Spinal cord (tissue), 10 donors: ENCODE measurements at places on chromosomes 13 and 19. TPM values are rescaled to one million over a fixed set of nuclear protein-coding genes. Genes with fewer than 3 reads are reported as not detected.

DNA sequence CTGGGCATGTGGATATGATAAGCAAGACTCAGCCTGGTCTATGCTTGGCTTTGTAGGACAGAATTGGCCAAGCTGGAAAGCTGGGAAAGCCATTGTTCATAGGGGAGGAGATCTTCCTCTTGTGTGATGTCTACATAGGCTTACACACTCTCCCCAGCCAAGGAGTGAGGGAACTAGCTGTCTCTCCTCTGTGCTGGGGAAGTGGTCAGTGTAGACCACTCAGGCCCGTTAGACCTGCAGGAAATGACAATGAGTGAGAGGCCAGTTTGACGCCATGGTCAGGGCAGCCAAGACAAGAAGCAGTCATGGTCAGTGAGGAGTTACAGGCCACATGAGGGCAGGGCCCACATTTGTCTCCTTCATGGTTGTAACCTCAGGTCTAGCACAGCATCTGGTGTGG lies 159.1 kb upstream of the KL start:
- no peak overlapping the region for H3K4me3 ChIP-seq
- DNase-seq, result no peak
- H3K4me1 ChIP-seq, result no peaks in the 10 kb centered on the region
- H3K27ac ChIP-seq, result no peak overlapping the region

- no peak overlapping the region for H3K4me3 ChIP-seq
- peaks cover 77% of the 10 kb centered on the region for H3K4me1 ChIP-seq
- H3K27ac ChIP-seq, result no peak overlapping the region
Observed at GRCh38 chr19:19209372-19209771, 2.4 kb upstream of the NCAN start.

The CYP4F8 gene
- total RNA-seq, result not detected

DNA sequence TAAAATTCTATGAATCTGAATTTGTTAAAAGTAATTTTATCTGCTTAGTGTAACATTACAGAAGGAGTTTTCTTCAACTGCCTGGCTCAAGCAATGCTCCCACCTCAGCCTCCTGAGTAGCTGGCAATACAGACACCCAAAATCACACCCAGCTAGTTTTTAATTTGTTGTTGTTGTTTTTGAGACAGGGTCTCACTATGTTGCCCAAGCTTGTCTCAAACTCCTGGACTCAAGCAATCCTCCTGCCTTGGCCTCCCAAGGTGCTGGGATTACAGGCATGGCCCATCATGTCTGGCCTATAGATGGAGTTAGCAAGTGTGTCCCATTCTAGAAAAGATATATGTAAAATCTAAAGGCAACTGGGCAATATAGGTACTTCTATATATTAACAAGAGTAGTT lies 1580.4 kb upstream of the PRR20A start:
- no peaks in the 10 kb centered on the region for H3K27me3 ChIP-seq
- DNase-seq, result no peak
- no peaks in the 10 kb centered on the region for H3K36me3 ChIP-seq
- no peak overlapping the region for H3K4me3 ChIP-seq

GRCh38 chr13:80716610-80717081 lies 375.7 kb upstream of the SPRY2 start:
- H3K27me3 ChIP-seq, result no peaks in the 10 kb centered on the region
- H3K4me3 ChIP-seq, result no peak overlapping the region
- no peak overlapping the region for H3K27ac ChIP-seq
- H3K4me1 ChIP-seq, result no peaks in the 10 kb centered on the region
- H3K36me3 ChIP-seq, result no peaks in the 10 kb centered on the region

The SBSN gene
- not detected for total RNA-seq

DNA sequence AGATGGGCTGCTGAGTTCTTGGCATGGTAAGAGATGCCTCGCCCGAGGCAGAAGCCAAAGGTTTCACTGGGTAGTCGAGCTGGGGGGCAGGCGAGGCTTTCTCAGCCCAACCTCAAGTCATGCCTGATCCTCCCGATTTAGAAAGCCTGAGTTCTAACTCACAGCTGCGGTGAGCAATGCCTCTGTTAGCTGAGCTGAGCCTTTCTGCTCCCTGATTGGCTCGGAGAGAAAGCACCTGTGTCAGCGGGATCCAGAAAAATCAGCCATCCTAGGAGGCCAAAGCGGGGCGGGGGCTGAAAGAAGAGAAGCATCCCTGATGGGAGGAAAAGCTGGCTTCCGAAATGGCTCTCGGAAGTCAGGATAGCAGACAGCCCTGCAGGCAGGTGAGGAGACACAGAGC lies 44.7 kb downstream of the CACNA1A start:
- H3K4me1 ChIP-seq, result peaks cover 28% of the 10 kb centered on the region
- no peaks in the 10 kb centered on the region for H3K27me3 ChIP-seq
- H3K36me3 ChIP-seq, result peaks cover 3% of the 10 kb centered on the region
- no peak overlapping the region for H3K4me3 ChIP-seq

DNA sequence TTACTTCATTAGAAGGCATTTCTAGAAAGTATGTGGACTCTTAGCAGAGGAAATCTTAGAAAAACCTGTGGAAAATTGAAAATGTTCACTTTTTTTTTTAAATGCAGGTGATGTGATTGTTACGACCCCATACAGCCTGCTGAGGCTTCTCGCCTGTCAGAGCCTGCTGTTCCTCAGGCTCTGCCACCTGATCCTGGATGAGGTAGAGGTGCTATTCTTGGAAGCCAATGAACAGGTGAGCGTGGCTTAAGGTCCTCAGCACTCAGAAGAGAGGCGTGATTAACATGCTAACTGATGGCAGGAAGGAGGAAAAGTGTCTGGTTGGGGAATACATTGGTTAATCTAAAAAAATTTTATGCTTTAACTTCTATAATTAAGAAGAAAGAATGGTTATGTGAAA lies 71.4 kb downstream of the SLC7A9 start:
- no peaks in the 10 kb centered on the region for H3K36me3 ChIP-seq
- H3K27ac ChIP-seq, result no peak overlapping the region
- no peak for DNase-seq
- H3K4me1 ChIP-seq, result no peaks in the 10 kb centered on the region
- no peak overlapping the region for H3K4me3 ChIP-seq

DNA sequence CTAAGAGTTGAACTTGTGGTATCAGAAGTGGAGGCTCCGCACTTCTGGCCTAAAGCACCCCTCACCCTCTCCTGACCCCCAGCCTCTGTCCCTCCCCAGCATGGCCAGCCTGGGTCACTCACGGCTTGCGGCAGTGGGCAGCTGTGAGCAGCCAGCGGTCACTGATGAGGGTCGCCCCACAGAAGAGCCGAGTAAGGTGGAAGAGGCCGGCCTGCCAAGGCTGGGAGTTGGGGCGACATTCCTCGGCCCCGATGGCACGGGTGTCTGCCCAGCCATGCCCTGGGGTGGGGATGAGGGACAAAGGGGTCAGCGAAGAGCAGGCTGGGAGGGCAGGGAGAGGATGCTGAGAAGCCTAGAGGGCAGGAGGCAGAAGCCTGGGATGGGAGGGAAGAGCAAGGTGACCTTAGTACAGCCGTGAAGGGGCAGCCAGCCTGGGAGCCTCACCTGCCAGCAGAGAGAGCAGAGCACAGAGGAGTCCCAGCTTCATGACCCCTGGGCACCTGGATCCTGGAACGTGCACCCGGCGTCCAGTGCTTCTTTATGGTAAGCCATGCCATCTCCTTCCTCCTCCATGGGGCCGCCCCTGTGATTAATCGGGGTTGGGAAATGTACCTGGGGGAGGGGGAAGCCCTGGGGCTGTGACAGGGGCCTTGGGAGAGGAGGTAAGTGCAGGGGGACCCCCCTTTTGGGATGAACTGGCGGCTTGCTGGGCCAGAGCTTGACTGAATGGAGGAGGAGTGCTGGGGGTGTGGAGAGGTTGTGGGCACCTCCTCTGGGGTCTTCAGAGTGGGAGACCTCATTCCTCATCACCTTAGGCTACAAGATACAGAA lies 7.9 kb upstream of the KLK8 start:
- DNase-seq, result no peak
- H3K36me3 ChIP-seq, result no peaks in the 10 kb centered on the region
- no peak overlapping the region for H3K27ac ChIP-seq
- H3K4me3 ChIP-seq, result no peak overlapping the region
- H3K4me1 ChIP-seq, result no peaks in the 10 kb centered on the region

The NBEA gene
- 39.1 TPM for total RNA-seq

The CLPTM1 gene
- 64.3 TPM for total RNA-seq

GRCh38 chr19:43480574-43480973 lies 15.2 kb upstream of the LYPD3 start:
- no peaks in the 10 kb centered on the region for H3K27me3 ChIP-seq
- H3K36me3 ChIP-seq, result peaks cover 3% of the 10 kb centered on the region
- peaks cover 4% of the 10 kb centered on the region for H3K4me1 ChIP-seq
- H3K4me3 ChIP-seq, result no peak overlapping the region
- no peak for DNase-seq
- H3K27ac ChIP-seq, result no peak overlapping the region

- H3K4me3 ChIP-seq, result no peak overlapping the region
- H3K4me1 ChIP-seq, result no peaks in the 10 kb centered on the region
- H3K36me3 ChIP-seq, result no peaks in the 10 kb centered on the region
- no peak for DNase-seq
Observed at GRCh38 chr19:51123381-51123800, 1.3 kb upstream of the SIGLEC9 start.

The APLP1 gene
- total RNA-seq, result 237 TPM

The HIF3A gene
- 54.9 TPM for total RNA-seq

GRCh38 chr19:15251010-15251748 lies 18.9 kb upstream of the EPHX3 start:
- H3K27ac ChIP-seq, result peak overlapping the region; percentile 78
- no peaks in the 10 kb centered on the region for H3K27me3 ChIP-seq
- DNase-seq, result no peak
- peaks cover 87% of the 10 kb centered on the region for H3K36me3 ChIP-seq
- no peak overlapping the region for H3K4me3 ChIP-seq
- peaks cover 83% of the 10 kb centered on the region for H3K4me1 ChIP-seq

DNA sequence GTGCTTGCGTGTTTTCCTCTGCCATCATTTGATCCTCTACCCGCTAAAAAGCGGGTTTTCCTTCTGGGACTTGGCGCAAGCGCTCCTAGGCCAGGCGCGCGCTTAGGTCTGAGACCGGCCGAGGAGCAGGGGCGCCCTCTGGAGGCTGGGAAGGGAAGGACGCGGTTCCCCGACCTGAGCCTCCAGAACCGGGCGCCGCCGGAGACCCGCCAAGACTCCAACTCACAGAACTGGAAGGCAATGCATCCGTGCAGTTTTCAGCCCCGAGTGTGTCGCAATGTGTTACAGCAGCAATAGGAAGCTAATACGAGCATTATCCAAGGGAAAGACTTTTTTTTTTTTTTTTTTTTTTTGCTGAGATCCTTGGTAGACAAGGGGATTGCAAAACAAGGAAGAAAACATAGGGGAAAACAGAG lies 190.9 kb downstream of the COL4A1 start:
- H3K27ac ChIP-seq, result no peak overlapping the region
- H3K27me3 ChIP-seq, result peaks cover 3% of the 10 kb centered on the region
- no peaks in the 10 kb centered on the region for H3K36me3 ChIP-seq
- H3K4me3 ChIP-seq, result no peak overlapping the region
- peaks cover 10% of the 10 kb centered on the region for H3K4me1 ChIP-seq

- H3K27me3 ChIP-seq, result no peaks in the 10 kb centered on the region
- no peak for DNase-seq
- no peak overlapping the region for H3K27ac ChIP-seq
- H3K4me1 ChIP-seq, result peaks cover 14% of the 10 kb centered on the region
- no peak overlapping the region for H3K4me3 ChIP-seq
- H3K36me3 ChIP-seq, result no peaks in the 10 kb centered on the region
Observed at GRCh38 chr19:38614289-38614688, 3.5 kb downstream of the MAP4K1 start.

DNA sequence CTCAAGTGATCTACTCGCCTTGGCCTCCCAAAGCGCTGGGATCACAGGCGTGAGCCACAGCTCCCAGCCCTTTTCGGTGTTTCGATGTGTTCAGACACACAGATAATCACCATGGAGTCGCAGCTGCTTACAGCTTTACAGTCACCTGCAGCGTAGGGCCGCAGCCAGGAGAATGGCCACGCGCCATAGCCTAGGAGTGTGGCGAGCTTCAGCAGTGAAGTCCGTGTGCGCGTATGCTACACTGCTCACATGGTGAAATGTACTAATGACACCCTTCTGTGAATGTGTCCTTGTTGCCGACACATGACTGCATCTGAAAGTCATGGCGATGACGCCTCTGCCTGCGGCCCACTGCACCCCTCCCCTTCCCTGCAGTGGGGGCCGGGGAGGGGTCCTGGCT lies 23.6 kb downstream of the AP3D1 start:
- H3K4me3 ChIP-seq, result no peak overlapping the region
- no peaks in the 10 kb centered on the region for H3K27me3 ChIP-seq
- H3K4me1 ChIP-seq, result no peaks in the 10 kb centered on the region
- peaks cover 86% of the 10 kb centered on the region for H3K36me3 ChIP-seq
- no peak overlapping the region for H3K27ac ChIP-seq

GRCh38 chr13:24218977-24219376 lies 58.5 kb downstream of the SPATA13 start:
- no peak for DNase-seq
- H3K27me3 ChIP-seq, result no peaks in the 10 kb centered on the region
- H3K36me3 ChIP-seq, result peaks cover 15% of the 10 kb centered on the region
- peak overlapping the region; percentile 78 for H3K27ac ChIP-seq

GRCh38 chr19:16345457-16345856 lies 20.8 kb downstream of the KLF2 start:
- H3K36me3 ChIP-seq, result peaks cover 4% of the 10 kb centered on the region
- no peak overlapping the region for H3K27ac ChIP-seq
- H3K4me3 ChIP-seq, result no peak overlapping the region
- peaks cover 4% of the 10 kb centered on the region for H3K4me1 ChIP-seq
- H3K27me3 ChIP-seq, result no peaks in the 10 kb centered on the region

The SLAIN1 gene
- total RNA-seq, result 175 TPM

The PTBP1 gene
- 51.3 TPM for total RNA-seq

DNA sequence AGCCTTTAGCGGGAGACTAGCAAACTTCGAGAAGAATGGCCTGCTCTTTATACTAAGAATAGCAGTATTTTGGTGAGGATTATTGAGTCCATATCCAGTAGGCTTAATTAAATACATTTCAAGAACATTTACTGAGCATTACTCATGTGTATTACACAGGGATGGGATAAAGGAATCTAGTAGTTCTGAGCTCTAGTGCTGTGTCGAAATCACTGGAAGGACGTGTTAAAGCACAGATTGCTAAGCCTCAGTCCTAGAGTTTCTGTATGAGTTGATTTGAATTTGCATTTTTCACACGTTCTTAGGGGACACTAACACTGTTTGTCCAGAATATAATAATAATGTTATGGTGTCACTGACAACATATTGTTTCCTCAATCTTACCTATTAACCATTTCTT lies 9.0 kb downstream of the ZNF302 start:
- H3K4me3 ChIP-seq, result no peak overlapping the region
- no peaks in the 10 kb centered on the region for H3K36me3 ChIP-seq
- no peaks in the 10 kb centered on the region for H3K4me1 ChIP-seq
- no peaks in the 10 kb centered on the region for H3K27me3 ChIP-seq
- no peak for DNase-seq

The MUC16 gene
- under 0.01 TPM for total RNA-seq

GRCh38 chr19:6414793-6415590 lies 9.6 kb downstream of the KHSRP start:
- DNase-seq, result no peak
- H3K36me3 ChIP-seq, result peaks cover 80% of the 10 kb centered on the region
- H3K4me1 ChIP-seq, result peaks cover 14% of the 10 kb centered on the region
- H3K4me3 ChIP-seq, result no peak overlapping the region

The SLC15A1 gene
- 0.11 TPM for total RNA-seq

The CLDN10 gene
- total RNA-seq, result 14.5 TPM

The IQCN gene
- 0.59 TPM for total RNA-seq

The SELENOV gene
- 1.7 TPM for total RNA-seq
